Endothelial cell of umbilical vein (primary cell): ENCODE measurements at places on chromosomes 16 and 17. TPM values are rescaled to one million over a fixed set of nuclear protein-coding genes. Genes with fewer than 3 reads are reported as not detected.

- H3K27me3 ChIP-seq = no peaks in the 10 kb centered on the region
- no peak overlapping the region for H3K27ac ChIP-seq
- DNase-seq = no peak
- no peaks in the 10 kb centered on the region for H3K4me1 ChIP-seq
- H3K36me3 ChIP-seq = no peaks in the 10 kb centered on the region
Measured at GRCh38 chr16:9713907-9714306, 468.3 kb downstream of the GRIN2A start.

GRCh38 chr16:49970797-49971431, 54.1 kb upstream of the CNEP1R1 start:
- H3K27ac ChIP-seq = no peak overlapping the region
- no peak overlapping the region for H3K4me3 ChIP-seq
- peaks cover 4% of the 10 kb centered on the region for H3K27me3 ChIP-seq
- DNase-seq = no peak

GRCh38 chr17:47816111-47816735, 5.4 kb downstream of the OSBPL7 start:
- DNase-seq = no peak
- no peak overlapping the region for H3K4me3 ChIP-seq
- H3K4me1 ChIP-seq = peaks cover 11% of the 10 kb centered on the region
- peaks cover 3% of the 10 kb centered on the region for H3K36me3 ChIP-seq

- H3K4me1 ChIP-seq = no peaks in the 10 kb centered on the region
- H3K4me3 ChIP-seq = no peak overlapping the region
- H3K36me3 ChIP-seq = peaks cover 36% of the 10 kb centered on the region
- no peak for DNase-seq
Measured at GRCh38 chr16:4461250-4462085, 13.0 kb downstream of the NMRAL1 start.

GRCh38 chr17:64196601-64197000, 66.5 kb downstream of the TEX2 start:
- H3K36me3 ChIP-seq = no peaks in the 10 kb centered on the region
- no peaks in the 10 kb centered on the region for H3K27me3 ChIP-seq
- no peak overlapping the region for H3K4me3 ChIP-seq
- peaks cover 3% of the 10 kb centered on the region for H3K4me1 ChIP-seq

DNA sequence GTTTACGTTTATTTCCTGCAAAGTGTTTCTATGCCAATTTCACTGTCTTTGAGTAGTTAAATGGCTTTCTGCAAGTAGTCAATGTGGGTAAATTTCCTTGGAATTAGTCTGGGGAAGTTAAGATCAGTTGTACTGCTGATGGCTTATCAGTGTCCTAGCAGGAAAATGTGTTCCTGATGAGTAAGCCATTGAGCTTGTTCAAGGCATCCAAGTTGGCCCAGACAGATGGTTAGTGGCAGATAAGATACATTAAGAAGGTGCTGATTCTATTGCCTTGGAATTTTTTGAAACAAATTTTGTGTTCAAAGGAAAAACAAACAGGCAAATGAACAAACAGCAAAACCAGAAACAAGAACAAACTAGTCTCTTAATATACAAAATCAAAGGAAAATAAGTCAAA, 258.4 kb downstream of the MAP2K6 start:
- H3K36me3 ChIP-seq = no peaks in the 10 kb centered on the region
- peaks cover 18% of the 10 kb centered on the region for H3K4me1 ChIP-seq
- H3K4me3 ChIP-seq = no peak overlapping the region

GRCh38 chr16:14289692-14290340, 218.7 kb downstream of the MRTFB start:
- no peak for DNase-seq
- H3K4me1 ChIP-seq = peaks cover 2% of the 10 kb centered on the region
- no peak overlapping the region for H3K27ac ChIP-seq
- no peaks in the 10 kb centered on the region for H3K27me3 ChIP-seq
- no peaks in the 10 kb centered on the region for H3K36me3 ChIP-seq

GRCh38 chr16:53502331-53503269, at the start of gene AKTIP:
TSS of gene AKTIP (minus strand) at chr16:53503209. CDS start at chr16:53500259, 2,950 bp downstream.
- H3K27me3 ChIP-seq = no peaks in the 10 kb centered on the region
- H3K4me1 ChIP-seq = peaks cover 29% of the 10 kb centered on the region
- peak within 1 kb of the TSS; percentile 92 for H3K27ac ChIP-seq
- peak; percentile 40 for DNase-seq
- H3K4me3 ChIP-seq = peak within 1 kb of the TSS; percentile 97
- H3K36me3 ChIP-seq = no peaks in the 10 kb centered on the region

DNA sequence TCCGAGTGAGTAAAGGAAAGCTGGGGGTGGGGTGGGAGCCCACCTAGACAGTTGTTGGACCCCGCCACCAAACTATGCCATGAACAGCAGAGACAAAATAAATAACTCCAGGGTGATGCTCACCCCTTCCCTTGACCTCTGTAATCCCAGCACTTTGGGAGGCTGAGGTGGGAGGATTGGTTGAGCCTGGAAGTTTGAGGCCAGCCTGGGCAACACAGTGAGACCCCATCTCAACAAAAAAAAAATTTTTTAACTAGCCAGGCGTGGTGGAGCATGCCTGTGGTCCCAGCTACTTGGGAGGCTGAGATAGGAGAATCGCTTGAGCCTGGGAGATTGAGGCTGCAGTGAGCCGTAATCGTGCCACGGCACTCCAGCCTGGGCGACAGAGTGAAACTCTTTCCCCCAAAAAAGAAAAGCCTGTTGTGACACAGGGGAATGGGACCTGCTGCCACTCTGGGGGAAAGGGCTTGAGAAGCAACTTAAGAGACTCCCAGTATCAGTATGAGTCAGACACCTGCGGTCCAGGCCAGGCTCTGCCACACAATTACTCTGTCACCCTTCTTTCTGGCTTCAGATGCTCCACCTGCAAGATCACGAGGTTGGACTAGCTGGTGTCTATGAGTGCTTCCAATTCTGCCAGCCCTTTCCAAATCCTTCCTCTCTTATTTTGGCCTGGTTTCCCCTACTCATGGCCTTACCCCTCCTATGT, 5.0 kb downstream of the SGCA start:
- H3K4me3 ChIP-seq = no peak overlapping the region
- H3K4me1 ChIP-seq = peaks cover 5% of the 10 kb centered on the region
- DNase-seq = no peak
- no peaks in the 10 kb centered on the region for H3K27me3 ChIP-seq
- H3K27ac ChIP-seq = no peak overlapping the region

GRCh38 chr17:73278049-73278464, 16.4 kb upstream of the CPSF4L start:
- H3K27me3 ChIP-seq = no peaks in the 10 kb centered on the region
- H3K4me1 ChIP-seq = no peaks in the 10 kb centered on the region
- no peak overlapping the region for H3K4me3 ChIP-seq
- no peak for DNase-seq
- H3K27ac ChIP-seq = no peak overlapping the region

- H3K4me3 ChIP-seq = no peak overlapping the region
- no peaks in the 10 kb centered on the region for H3K27me3 ChIP-seq
- peak; percentile 47 for DNase-seq
Measured at GRCh38 chr17:38881600-38882191, 11.8 kb downstream of the LASP1 start.

DNA sequence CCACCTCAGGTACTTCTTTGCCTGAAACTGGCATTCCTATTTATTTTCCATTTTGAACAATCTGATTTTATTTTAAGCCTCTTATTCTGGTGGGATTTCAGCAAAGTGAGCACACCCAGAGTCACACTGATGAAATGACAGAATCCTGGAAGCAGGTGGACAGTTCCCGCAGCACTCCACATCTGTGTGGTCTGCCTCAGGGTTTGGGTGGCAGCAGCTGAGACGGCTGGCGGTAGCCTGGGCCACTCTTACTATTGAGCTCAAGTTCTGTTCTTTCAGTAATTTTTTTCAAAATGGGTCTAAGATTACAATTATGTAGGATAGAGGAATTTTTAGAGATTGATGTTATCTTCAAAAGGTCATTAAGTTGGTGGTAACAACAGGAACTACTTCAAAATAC, 32.5 kb upstream of the ENDOV start:
- no peak overlapping the region for H3K4me3 ChIP-seq
- no peak overlapping the region for H3K27ac ChIP-seq
- H3K36me3 ChIP-seq = peaks cover 68% of the 10 kb centered on the region
- DNase-seq = no peak

DNA sequence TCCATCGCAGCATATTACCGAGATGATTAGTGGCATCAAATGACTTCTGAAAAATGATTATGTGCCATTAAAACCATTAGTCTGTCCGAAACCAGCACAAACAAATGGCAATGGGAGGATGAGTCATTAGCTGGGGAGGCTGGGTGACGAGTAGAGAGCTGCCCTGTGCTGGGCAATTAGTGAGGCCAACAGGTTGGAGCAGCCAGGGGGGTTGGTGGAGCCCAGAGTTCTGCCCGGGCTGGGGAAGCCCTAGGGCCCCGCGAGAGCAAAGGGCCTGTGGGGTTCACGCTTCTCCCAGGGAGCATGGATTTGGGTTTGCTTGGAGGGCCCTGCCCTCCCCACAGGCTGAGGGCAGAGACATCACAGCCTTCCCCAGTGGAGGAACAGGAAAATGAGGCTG, 152.1 kb upstream of the RPL38 start:
- H3K4me1 ChIP-seq = no peaks in the 10 kb centered on the region
- no peak for DNase-seq
- no peak overlapping the region for H3K27ac ChIP-seq
- H3K27me3 ChIP-seq = no peaks in the 10 kb centered on the region
- no peak overlapping the region for H3K4me3 ChIP-seq

GRCh38 chr17:72434991-72435618, 314.3 kb downstream of the SOX9 start:
- no peaks in the 10 kb centered on the region for H3K27me3 ChIP-seq

GRCh38 chr17:81518113-81518784, 5.7 kb upstream of the ACTG1 start:
- H3K27me3 ChIP-seq = no peaks in the 10 kb centered on the region
- H3K4me3 ChIP-seq = no peak overlapping the region
- H3K27ac ChIP-seq = no peak overlapping the region

DNA sequence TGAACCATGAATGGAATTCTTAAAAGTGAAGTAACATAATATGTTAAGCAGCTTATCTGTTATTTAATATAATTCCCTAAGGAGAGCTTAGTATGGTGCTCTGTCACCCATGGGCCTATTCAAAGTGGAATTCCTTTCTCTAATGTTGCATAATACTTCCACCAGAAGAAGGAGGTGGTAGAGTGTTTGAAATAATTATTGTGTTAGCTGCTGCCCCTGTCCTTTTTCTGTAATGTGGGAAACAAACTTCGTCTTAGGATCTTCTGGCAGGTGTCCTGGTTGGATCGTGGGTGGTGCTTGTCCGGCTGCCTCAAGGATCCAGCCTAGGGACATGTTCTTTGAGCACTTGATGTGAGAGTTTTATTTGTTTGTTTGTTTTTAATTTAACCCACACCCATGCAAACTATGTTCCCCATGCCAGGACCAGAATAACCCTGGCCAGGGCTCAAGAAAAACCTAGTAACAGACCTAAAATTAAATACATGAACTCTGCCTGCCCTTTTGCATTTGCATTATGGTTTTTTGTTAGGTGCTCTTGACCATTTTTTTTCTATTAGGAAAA, 46.1 kb downstream of the ZNRF1 start:
- no peaks in the 10 kb centered on the region for H3K27me3 ChIP-seq
- H3K4me3 ChIP-seq = no peak overlapping the region
- no peak for DNase-seq
- peaks cover 3% of the 10 kb centered on the region for H3K4me1 ChIP-seq
- no peak overlapping the region for H3K27ac ChIP-seq
- H3K36me3 ChIP-seq = no peaks in the 10 kb centered on the region

DNA sequence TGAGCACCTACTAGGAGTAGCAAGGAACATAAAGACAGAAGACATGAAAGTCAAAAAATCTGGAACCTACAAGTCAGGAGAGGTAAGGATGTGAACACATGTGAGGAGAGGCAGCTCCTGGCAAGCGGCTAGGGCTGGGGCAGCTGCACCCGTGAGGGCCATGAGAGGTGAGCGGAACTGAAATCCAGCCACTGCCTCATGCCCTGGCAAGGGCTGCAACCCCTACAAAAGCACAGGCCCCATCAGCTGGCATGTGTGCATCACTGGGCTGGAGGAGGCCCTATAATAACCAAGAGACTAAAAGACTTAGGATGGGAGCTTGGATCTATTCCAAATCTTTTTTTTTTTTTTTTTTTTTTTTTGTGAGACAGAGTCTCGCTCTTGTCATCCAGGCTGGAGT, 40.3 kb upstream of the ERN1 start:
- DNase-seq = no peak

DNA sequence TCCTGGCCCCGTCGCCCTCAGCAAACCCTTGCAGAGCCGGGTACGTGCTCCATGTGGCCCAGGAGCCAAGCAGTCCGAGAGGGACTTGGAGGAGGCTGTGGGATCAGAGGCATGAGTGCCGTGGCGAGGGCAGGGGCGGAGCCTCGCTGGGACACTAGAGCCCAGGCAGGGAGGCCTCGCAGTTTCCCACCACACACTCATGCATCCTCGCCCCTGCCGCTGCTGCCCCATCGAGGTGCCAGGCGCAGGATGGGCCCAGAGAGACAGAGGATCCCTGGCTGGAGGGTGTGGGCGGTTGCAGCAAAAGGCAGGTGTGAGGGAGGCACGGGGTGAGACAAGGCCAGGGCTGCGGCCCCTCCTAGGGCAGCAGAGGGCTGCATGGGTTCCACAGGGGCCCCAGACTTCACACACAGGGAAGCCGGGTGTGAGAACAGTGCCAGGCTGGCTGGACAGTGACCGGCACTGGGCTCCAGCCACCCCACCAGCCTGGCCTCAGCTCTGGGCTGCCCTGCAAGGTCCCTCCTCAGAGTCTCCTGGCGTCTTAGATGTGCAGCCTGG, 7.7 kb downstream of the BCAR1 start:
- peak overlapping the region; percentile 92 for H3K27ac ChIP-seq
- no peak overlapping the region for H3K4me3 ChIP-seq
- peaks cover 60% of the 10 kb centered on the region for H3K4me1 ChIP-seq

DNA sequence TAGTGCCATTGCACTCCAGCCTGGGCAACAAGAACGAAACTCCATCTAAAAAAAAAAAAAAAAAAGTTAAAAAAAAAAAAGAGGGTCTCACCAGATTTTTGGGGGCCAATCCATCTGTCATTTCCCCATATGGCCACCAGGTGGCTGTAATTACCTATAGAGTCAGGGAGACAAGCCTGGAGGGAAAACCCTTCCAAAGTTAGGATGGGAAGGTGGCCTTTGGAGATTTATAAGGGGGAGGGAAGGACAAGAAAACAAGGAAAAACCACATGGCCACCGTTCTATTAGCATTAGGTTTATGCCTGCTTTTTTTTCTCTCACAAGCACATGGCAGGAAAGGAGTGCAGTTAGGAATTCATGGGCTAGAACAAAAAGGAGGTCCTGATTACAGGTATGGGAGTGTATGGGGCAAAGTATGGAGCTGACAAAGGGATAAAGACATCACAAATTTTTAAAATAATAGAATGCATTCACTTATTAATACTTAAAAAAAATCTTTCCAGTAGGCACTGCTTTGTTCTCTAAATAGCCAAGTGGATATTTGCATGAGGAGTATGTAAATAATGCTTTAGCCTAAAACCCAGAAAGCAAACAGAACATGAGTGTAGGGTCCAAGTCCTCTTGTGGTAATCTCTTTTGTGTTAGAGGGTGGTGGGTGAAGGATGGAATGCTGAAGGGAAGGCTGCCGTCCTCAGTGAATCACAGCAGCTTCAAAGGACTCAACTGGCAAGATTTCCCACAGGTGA, 5.1 kb downstream of the CYB5D1 start:
- no peaks in the 10 kb centered on the region for H3K27me3 ChIP-seq
- H3K36me3 ChIP-seq = no peaks in the 10 kb centered on the region
- H3K4me3 ChIP-seq = no peak overlapping the region

- H3K27ac ChIP-seq = no peak overlapping the region
- H3K4me3 ChIP-seq = no peak overlapping the region
- no peaks in the 10 kb centered on the region for H3K4me1 ChIP-seq
- no peak for DNase-seq
Measured at GRCh38 chr16:26269673-26270072, 577.9 kb downstream of the HS3ST4 start.

The KCNH6 gene
- total RNA-seq = not detected in 2 replicates

The IRX5 gene
- not detected in 2 replicates for total RNA-seq

The LUC7L gene
- 86.6 and 94.7 TPM in 2 replicates for total RNA-seq

The CETP gene
- 2.8 and 3.3 TPM in 2 replicates for total RNA-seq

The ESRP2 gene
- total RNA-seq = 0.66 and 0.99 TPM in 2 replicates

The DLX3 gene
- total RNA-seq = not detected in 2 replicates

The TRPV3 gene
- not detected in 2 replicates for total RNA-seq

The MYH8 gene
- not detected in 2 replicates for total RNA-seq

The GP2 gene
- total RNA-seq = not detected in 2 replicates
